ENCODE measurements at places on chromosomes 4 and X.

GRCh38 chrX:65696613-65697012 is 29.2 kb downstream of the MSN start:
- no peak for DNase-seq

- DNase-seq = no peak
Observed at GRCh38 chrX:96615448-96615847, 69.2 kb upstream of the DIAPH2 start.

DNA sequence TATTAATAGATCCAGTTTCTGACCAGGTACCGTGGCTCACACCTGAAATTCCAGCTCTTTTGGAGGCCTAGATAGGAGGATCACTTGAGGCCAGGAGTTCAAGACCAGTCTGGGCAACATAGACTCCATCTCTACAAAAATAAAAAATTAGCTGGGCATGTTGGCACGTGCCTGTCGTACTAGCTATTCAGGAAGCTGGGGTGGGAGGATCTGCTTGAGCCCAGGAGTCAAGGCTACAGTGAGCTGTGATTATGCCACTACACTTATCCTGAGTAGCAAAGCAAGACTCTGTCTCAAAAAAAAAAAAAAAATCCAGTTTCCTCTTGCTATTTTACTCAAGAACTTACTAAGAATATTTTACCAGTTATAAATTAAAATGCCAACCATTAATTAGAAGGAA is 91.7 kb downstream of the SLC10A6 start:
- DNase-seq = no peak

- DNase-seq = no peak
Observed at GRCh38 chr4:48296365-48296764, 26.7 kb upstream of the TEC start.

DNA sequence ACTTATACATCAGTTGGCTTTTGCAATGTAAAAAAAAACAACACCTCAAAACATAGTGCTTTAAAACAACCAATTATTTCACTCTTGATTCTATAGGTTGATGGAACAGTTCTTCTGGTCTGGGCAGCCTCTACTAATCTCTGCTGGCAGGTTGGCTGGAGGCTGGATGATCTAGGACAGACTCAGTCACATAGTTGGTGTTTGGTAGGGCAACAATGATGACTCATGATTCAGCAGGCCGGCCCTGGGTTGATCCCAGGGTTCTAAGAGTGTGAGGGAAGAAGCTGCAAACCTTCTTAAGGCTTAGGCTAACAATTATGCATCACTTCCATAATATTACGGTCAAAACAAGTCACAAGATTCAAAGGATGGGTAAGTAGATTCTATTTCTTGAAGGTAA is 558.2 kb downstream of the ZNF674 start:
- no peak for DNase-seq

- no peak for DNase-seq
Observed at GRCh38 chrX:16671005-16671404, 21.0 kb downstream of the S100G start.

- no peak for DNase-seq
Observed at GRCh38 chrX:55593756-55594257, 29.4 kb upstream of the FOXR2 start.

GRCh38 chr4:92825791-92826190 is 522.0 kb downstream of the GRID2 start:
- no peak for DNase-seq

GRCh38 chr4:139454111-139455045 is at the start of gene RAB33B:
TSS of gene RAB33B (plus strand) at chr4:139454121. CDS start at chr4:139454196, 75 bp downstream.
- no peak for DNase-seq

GRCh38 chr4:174304664-174305063 is 21.0 kb downstream of the CEP44 start:
- DNase-seq = no peak

DNA sequence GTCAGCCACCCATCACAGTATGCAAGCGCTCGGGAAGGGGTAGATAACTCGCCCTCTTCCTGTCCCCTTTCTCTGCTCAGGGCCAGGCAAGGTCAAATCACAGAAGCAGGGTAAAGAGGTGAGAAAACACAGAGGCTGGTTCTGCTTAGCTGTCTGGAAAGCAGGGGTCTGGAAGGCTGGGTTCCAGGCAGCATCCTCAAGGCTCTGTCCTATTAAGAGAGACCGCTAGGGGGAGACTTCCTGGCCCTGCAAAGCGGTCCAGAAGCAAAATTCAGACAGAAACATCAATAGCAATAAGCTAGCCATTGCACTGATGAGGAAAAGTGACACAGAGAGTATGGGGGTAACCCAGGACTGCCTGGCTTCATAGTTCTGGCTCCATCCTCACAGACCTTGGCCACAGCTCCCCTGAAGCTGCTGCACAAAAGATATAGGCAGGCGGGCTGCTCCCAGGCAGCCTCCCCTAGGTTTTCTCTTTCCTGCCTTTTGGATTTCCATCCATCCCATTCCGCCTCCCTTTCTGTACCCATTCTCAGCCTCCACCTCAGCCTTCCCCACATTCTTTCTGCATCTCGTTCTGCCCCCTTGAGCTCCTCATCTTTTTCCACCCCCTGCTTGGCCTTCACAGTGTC is 308.5 kb downstream of the EVC2 start:
- DNase-seq = no peak

- DNase-seq = no peak
Observed at GRCh38 chrX:154549766-154550165, 2.3 kb downstream of the IKBKG start.

GRCh38 chr4:1413687-1414479 is 7.6 kb upstream of the NKX1-1 start:
- no peak for DNase-seq

GRCh38 chr4:3043282-3044020 is 30.9 kb downstream of the HTT-AS start:
- no peak for DNase-seq

DNA sequence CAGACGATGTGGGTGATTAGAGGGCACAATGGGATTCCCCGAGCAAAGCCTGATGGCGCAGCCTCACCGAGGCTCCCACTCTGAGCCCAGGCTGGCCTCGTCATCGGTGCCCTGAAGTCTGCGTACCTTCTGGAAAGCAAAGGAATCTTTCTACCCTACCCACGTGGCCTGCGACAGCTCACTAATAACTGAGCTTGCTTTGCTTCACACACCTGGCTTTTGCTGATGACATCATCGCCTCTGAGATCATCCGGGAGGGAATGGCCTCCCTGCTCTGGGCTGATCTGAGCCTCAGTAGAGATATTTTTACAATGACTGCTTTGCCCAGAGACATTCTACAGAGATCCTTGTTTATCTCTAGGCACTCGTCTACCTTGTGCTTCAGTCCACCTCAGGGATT is 45.4 kb upstream of the PDLIM3 start:
- no peak for DNase-seq

- DNase-seq = no peak
Observed at GRCh38 chr4:153747406-153747955, 12.3 kb downstream of the RNF175 start.

DNA sequence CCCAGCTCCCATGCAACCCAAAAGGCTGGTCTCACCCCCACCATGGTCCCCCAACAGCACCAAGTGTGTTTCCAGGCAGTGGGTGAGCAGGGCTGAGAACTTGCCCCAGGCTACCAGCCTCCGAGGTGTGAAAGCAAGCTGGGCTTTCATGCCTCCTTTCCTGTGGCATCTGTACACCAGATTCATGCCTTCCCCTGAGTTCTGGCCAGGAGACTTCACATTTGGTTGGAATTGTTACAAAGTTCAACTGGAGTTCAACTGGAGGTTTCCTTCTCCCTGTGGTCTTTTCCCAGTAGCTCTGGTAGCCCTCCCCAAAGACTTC is 77.6 kb upstream of the RAB40AL start:
- DNase-seq = no peak

GRCh38 chrX:9515973-9516538 is 51.2 kb downstream of the TBL1X start:
- no peak for DNase-seq

GRCh38 chr4:186724058-186724863 is 605 bp upstream of the FAT1 start:
- peak; percentile 35 for DNase-seq

DNA sequence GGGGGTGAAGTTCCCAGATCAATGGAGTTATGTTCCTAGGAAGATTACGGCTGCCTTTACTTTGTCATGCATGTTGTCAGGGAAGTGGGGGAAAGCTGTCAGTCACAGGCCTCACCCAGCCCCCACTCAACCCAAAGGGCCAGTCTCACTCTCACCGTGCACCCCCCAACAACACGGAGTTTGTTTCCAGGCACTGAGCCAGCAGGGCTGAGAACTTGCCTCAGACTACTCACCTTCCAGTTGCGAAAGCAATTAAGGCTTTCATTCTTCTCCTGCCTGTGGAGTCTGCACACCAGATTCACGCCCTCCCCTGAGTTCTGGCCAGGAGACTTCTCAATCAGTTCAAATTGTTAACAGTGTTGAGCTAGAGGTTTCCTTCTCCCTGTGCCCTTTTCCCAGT is 114.3 kb downstream of the SH3BGRL start:
- no peak for DNase-seq

DNA sequence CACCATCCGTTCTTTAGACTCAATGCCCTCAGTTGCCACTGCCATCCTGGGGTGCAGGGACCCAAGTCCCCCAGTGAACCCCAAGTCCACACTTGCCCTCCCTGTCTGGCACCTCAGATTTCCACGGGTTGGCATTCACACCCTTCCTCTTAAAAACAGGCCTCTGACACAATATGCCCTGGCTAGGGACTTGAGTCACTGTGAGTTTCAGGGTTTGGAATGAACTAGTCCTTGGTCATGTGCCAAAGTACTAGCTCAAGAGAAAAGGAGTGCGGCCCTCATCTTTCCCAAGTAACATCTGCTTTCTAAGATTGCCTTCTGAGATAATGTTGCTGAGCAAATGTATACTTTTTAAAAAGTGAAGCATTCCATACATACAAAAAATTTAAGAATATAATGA is 134.0 kb downstream of the MID1 start:
- DNase-seq = no peak

- no peak for DNase-seq
Observed at GRCh38 chr4:150173982-150174398, 95.7 kb downstream of the DCLK2 start.

DNA sequence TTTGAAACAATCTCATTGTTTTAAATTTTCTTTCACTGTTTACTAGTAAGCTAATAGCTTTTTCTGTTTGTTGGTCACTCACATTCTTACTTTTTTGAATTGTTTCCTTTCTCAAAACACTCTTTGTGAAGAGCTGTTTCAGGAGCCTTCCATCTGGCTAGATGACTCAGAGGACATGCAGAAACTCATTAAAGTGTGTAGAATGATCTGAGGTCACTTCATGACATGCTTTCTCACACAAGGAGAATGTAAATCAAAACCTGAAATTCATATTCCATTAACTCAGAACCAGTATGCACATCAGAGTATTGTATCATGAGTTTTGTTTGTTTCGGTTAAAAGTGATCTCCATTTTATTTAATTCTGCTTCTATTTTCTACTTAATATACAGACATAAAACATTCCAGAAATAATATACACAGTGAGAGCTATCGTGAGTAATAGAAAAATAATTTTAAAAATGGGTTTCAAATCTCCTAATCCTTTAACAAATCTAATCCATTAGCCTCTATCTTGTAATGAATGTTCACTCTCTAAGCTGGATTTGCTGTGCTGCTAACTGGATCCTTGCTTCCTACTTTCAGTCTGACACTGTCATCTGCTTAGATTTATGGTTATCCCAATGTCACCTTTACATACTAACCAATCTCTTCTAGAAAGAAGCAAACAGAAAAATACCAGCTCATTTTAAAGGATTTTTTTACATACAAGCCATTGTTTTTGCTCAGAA is 449.6 kb downstream of the FSTL5 start:
- DNase-seq = no peak

DNA sequence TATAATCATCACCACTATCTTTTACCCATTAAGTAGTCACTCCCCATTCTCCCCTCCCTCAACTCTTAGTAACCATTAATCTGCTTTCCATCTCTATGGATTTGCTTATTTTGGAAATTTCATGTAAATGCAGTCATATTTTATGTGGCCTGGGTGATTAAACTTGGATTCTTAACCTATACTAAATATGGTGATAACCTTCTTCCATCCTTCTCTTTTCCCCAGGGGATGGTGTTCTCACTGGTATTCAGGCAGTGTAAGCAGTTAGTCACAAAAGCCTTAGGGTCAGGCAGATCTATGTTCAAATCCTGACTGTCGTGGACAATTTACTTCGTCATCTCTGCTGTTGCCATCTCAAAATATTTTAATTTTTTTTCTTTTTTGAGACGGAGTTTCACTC is 29.6 kb downstream of the RAB40AL start:
- no peak for DNase-seq

- DNase-seq = no peak
Observed at GRCh38 chr4:11973270-11973669, 544.6 kb upstream of the HS3ST1 start.

GRCh38 chr4:148052448-148052847 is 320.6 kb downstream of the ARHGAP10 start:
- DNase-seq = no peak

DNA sequence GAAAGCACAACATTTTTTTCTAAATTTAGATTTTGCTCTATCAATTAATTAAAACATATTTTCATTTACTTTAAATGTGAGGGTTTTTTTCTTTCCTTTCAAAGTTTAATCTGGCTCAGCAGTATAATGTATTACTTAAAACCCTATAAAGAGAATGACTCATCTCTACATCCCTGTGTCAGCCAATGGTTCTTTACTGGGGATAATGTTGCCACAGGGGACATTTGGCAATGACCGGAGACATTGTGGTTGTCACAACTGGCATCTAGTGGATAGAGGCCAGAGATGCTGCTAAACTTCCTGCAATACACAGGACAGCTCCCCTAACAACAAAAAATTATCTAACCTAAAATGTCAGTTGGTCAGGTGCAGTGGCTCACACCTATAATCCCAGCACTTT is 53.8 kb downstream of the SYNPO2 start:
- no peak for DNase-seq

- DNase-seq = no peak
Observed at GRCh38 chrX:5632061-5632614, 596.5 kb downstream of the NLGN4X start.

DNA sequence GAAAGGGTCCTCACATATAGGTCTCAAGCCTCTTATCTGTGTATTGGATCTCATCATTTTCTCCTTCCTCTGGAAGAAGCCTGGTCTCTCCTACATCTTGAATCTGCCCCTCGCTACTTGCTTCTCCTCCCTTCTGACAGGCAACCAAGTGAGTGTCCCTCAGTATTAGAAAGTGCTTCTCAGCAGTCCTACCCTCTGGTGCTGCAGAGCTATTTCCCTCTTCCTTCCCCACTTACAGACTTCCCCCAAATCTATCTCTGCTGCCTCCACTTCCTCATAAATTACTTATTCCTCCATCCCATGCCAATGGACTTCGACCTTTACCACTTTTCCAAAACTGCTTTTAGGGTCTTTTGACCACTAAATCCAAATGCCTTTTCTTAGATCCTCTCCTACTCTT is 129.1 kb upstream of the NAP1L5 start:
- no peak for DNase-seq

DNA sequence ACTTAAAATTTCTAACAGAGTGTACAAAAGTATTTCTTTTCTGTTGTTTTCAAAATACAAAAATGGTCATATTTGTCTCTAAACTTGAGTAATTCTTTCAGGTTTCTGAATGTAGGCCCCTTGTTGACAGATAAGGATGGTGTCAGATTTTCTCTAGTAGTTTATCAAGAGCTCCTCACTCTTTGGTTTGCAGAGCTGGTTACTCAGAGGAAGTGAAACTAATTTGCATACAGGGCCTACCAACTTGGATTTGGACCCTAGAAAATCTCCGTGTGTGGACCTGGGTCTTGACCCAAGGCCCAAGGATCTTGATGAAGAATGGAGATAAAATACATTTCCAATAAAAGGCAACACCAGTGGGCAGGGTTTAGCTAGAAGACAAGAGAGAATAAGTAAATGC is 433 bp upstream of the ADH6 start:
- no peak for DNase-seq

GRCh38 chr4:110216129-110216528 is 17.7 kb upstream of the ELOVL6 start:
- no peak for DNase-seq

- DNase-seq = no peak
Observed at GRCh38 chrX:1051421-1051820, 161.0 kb downstream of the CRLF2 start.

All from C1 segment of cervical spinal cord (tissue), 14 donors.